Fibroblast of mammary gland (primary cell): ENCODE measurements at places on chromosomes 5 and 9.
A peak's percentile ranks its signal among the peaks of the same experiment; 100 is the strongest.

DNA sequence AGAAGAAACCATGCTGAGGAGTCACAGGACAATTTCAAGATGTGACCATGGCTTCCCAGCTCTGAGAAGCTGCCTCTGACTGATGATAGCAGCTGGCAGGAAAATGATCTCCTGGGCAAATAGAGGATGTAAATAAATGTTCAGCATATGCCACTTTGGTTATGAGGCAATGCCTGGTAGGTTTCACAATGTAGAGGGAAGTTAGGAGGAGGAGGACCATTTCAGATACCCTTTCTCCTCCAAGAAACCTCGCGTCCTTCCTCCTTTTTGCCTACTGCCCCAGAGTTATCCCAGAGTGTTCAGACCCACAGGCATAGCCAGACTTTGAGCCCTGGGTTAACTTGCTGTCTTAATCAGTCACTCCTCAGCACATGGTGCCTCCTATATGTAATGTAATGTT lies 541.6 kb upstream of the DAP start:
- DNase-seq, result no peak

DNA sequence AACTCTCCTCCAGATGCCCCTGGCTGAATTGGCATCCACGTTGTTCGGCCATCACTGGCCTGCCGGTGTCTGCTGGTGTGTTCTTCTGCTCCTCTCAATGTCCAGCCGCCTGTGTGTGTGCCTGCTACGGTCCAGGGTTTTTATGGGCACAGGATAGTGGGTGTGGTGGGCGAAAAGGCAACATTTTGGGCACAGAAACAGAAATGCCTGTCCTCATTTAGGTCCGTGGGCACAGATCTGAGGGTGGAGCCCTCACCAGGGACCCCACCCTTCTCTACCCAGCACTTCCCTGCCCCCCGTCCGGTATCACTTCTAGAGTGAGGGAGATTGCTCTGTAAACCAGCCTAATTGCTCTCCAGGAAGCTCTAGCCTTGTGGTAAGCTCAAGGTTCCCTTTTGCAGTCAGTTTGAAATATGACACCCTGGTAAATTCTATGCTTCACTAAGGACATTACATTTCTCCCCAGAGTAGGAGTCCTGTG lies 410.1 kb downstream of the MAT2B start:
- peak; percentile 14 for DNase-seq

- peak; percentile 50 for DNase-seq
Measured at GRCh38 chr5:125798307-125798706, 624.9 kb upstream of the GRAMD2B start.

GRCh38 chr9:98885575-98886295 lies 58.0 kb upstream of the COL15A1 start:
- no peak for DNase-seq

GRCh38 chr9:97558701-97559101 lies 57.2 kb downstream of the TMOD1 start:
- no peak for DNase-seq

- DNase-seq, result no peak
Measured at GRCh38 chr5:167792514-167792913, 498.9 kb upstream of the WWC1 start.

- peak; percentile 97 for DNase-seq
Measured at GRCh38 chr5:10601246-10602030, 37.6 kb downstream of the ANKRD33B start.

GRCh38 chr5:136047858-136048257 lies 19.1 kb downstream of the TGFBI start:
- no peak for DNase-seq

- DNase-seq, result no peak
Measured at GRCh38 chr5:76145945-76146344, 62.8 kb downstream of the SV2C start.

DNA sequence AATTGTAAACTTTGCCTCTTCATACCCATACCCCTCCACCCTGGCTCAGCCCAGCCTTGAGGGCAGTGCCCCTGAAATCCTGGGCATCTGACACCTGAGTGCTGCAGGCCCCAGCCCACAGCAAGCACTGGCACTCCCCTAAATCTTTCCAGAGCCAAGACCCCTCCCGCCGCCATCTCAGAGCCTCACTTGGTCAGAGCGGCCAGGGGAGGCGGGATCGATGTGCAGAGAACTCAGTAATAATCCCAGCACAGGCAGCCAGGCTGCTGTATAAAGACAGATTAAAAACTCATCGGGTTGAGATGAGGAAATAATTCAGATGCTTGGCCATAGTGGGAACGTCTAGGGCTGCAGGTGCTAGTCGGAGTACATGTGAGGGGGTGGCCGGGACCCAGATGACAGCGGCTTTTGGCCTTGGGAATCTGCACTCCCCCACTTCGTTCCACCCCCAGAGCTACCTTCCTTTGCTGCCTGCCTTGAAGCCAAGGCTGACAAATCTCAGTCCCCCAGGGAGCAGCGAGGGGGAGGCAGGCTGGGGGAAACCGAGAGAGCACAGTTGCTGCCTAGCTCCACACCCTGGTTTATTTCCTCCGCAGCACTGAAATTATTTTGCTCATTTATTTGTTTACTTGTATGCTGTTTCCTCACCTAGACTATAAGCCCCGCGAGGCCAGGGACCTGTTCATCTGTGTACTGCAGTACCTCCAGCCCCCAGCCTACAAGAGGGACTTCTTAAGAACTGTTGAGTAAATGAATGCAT lies 19.5 kb upstream of the ARAP3 start:
- no peak for DNase-seq

GRCh38 chr5:66854416-66854815 lies 258.2 kb downstream of the MAST4 start:
- DNase-seq, result no peak

GRCh38 chr5:150612405-150612804 lies 28.1 kb upstream of the SYNPO start:
- no peak for DNase-seq

GRCh38 chr5:98755406-98755805 lies 18.1 kb upstream of the RGMB start:
- peak; percentile 90 for DNase-seq

DNA sequence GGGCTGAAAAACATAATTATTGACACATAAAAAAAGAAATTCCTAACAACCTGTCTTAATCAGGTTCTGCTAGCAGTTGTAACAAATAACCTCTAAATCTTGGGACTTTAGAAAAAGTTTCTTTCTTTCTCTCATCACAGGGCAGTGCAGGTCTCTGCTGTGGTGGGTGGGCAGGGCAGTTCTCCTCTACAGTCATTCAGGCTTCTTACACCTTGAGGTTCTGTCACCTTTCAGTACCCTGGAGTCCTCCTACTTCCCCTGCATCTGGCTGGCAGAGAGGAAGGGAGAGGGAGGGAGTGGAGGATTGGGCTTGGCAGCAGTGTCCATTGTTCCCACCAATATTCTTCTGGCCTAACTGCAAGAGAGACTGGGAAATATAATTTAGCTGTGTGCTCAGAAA lies 112.2 kb upstream of the ANKRD55 start:
- no peak for DNase-seq

- peak; percentile 64 for DNase-seq
Measured at GRCh38 chr5:167688341-167689130, 602.9 kb upstream of the WWC1 start.

DNA sequence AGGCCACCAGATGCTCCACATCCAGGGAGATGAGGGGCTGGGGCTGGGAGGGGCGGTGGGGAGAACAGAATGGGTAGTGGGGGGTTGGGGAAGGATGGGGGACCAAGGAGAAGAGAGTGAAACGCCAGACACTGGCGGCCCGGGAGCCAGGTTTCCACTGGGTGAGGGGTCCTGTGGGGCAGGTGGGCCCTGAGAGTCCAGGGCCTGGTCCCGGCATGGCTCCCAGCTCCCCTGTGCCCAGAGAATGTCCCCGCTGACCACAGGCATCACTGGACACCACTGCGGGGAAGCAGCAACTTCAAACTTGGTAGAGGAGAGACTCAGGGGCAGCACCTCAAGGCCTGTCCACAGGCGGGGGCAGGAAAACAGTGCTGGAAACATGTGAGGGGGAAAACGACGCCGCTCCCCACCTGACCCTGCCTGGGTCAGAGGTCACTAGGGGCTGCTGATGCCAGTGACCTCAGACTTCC lies 13.2 kb downstream of the NINJ1 start:
- no peak for DNase-seq

DNA sequence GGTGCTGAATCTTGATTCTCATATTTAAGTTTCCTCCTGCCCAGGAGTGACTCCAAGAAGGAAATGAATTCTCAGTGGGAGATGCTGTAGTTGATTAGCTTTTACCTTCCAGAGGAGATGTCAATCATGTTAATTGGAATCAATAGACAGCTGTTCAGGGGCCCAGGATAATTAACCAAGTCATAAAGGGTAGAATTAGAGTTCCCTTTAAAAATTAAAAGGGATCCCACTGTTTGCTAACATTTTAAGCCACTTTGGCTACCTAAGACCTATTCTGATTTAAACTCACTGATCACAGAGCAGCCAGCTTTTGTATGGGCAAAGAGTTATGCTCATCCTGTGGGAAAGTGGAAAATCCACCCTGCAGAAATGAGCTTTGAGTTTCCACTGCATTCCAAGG lies 249.6 kb downstream of the SLIT3 start:
- DNase-seq, result no peak

- DNase-seq, result no peak
Measured at GRCh38 chr9:114861922-114862605, 56.2 kb upstream of the TNFSF15 start.

GRCh38 chr5:170355601-170356098 lies 33.5 kb downstream of the KCNMB1 start:
- DNase-seq, result no peak

DNA sequence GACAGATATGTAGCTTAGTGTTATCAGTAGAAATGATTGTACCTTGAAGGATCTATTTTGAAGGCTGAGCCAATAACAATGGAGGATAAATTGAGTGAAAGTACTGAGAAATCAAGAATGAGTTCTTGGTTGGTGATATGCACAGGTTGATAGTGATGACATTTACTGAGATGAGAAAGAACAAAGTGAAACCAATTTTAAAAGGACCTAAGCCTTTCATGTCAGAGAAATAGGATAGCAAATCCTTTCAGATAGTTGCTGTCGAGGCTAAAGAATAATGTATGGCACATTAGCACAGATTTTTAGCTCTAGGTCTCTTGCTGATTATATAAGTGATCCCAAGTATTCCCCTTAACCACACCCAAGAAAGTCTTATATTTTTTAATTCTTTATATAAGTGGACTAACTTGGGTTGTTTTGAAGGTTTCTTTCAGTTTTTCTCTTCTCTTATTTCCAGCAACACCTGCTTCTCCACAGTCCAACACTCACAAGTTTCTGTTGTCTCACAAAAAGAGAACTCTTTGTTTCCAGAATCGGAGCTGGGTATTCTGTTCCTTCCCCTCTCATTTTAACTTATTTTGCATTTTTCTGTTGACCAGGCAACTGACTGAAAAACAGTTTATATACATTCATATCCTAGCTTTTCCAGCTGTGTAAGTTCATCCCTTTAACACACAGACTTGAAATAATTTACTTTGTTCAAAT lies 286.9 kb upstream of the ATP10B start:
- no peak for DNase-seq

DNA sequence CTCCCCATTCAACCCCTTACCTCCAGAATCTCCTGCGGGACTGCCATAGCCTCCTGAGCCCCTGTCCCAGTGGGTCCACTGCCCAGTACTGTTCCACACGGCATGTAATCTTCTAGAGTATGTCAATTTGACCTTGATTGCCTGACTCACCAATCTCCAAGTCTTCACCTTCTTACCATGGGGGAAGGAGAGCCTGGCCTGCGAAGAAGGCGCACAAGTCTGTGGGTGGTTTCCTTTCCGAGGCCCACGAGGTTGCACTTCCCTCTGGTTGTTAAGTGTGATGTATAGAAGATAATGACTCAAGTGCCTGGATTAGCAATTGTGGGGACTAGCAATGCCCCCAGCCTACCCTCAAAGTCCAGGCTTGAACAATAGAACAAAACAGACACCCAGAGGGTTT lies 8.1 kb upstream of the TENT4A start:
- no peak for DNase-seq

DNA sequence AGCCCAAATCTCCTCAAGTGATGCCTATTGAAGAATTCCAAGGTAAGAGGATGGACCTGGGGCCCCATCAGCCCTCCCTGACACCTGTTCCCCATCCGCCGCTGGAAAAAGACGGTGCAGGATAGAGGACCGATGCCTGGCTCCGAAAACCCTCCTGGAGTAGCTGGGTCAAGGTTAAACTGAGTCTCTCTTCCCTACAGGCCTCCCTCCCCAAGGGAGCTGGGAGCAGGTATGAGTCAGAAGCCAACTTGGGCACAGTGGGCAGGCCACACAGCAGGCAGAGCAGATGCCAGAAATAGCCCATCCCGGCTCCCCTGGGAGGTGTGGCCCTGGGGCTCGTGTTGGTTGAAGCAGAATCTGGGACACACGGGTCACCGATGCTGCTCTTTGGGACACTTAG lies 75.6 kb downstream of the NTNG2 start:
- no peak for DNase-seq

DNA sequence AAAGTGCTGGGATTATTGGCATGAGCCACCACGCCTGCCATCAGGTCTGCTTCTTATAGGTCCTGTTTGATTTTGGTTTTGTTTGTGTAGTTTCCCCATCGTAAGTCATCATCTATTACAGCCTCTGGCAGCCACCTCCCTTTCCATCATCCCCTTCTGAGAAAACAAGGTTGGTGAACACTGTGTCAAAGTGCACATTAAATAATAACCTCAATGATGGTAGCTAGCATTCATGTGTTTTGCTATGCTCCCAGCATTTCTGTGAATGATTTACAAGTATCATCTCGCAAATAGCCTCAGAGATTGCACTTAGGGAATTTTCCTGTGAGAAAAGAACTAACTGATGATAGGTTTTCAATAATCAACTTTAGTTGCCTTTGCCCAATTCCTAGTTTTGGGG lies 9.9 kb downstream of the PRUNE2 start:
- no peak for DNase-seq

DNA sequence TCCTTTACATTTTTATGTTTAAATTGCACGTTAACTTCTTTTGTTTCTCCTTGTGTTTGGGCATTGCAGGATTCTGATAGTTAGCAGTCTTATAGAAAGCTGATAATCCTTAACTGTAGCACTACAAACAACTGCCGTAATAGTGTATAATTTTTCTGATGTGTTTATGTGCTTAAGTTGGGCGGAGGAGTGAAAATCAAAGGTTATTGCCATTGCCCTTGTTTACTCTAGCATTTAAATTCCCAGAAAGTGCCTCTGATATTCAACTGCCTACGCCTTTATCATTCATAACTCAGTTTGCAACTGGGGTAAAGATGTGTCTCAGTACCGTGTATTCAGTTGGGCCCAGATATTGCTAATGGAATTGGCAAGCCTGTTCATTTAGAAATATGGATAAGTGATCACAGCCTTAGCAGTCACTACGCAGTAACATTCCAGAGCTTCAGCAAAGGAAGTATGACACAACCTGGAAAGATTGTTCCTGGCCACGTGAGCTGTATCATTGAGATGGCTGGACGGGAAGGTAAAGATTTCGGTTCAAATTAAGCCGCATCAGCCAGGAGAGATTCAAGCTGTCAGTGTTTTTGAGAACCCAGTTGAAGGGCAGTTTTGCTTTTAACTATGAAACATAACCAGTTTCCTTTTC lies 28.1 kb upstream of the LRRTM2 start:
- DNase-seq, result peak; percentile 53

DNA sequence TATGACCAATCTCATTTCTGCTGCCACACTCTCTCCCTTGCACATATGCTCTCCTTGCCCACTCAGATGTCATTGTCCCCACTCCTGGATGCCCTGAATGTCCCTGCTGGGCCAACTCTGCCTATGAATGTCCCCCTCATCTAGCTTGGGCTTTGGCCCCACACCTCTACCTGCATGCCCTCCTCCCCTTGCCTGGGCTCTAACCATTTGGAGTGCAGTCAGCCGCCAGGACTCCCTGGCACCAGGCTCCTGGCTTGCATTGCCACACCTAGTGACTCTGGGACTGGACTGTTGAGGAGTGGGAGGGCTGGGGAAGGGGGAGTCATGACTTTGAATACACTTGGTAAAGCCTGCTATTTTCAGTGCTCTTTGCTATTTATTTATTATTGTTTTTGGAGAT lies 41.6 kb upstream of the POMT1 start:
- DNase-seq, result no peak
